ENCODE measurements at places on chromosomes 12 and 14. TPM values are rescaled to one million over a fixed set of nuclear protein-coding genes. Genes with fewer than 3 reads are reported as not detected.

GRCh38 chr14:39755269-39755878 is 323.1 kb upstream of the FBXO33 start:
- ATAC-seq = no peak

INHBE gene
- total RNA-seq = not detected

- no peak for ATAC-seq
These were observed 12.3 kb upstream of the APOF start for GRCh38 chr12:56374726-56375597.

CLEC2A gene
- total RNA-seq = not detected

CIROP gene
- total RNA-seq = not detected
